ENCODE measurements at places on chromosomes 4 and X. TPM values are rescaled to one million over a fixed set of nuclear protein-coding genes. Genes with fewer than 3 reads are reported as not detected.
A peak's percentile ranks its signal among the peaks of the same experiment; 100 is the strongest.

The TBC1D1 gene
- total RNA-seq, result 90.3 TPM

The CTSO gene
- 2.9 TPM for total RNA-seq

The DHX15 gene
- 172 TPM for total RNA-seq

The FGD1 gene
- total RNA-seq, result 2.0 TPM

The NKX3-2 gene
- under 0.01 TPM for total RNA-seq

DNA sequence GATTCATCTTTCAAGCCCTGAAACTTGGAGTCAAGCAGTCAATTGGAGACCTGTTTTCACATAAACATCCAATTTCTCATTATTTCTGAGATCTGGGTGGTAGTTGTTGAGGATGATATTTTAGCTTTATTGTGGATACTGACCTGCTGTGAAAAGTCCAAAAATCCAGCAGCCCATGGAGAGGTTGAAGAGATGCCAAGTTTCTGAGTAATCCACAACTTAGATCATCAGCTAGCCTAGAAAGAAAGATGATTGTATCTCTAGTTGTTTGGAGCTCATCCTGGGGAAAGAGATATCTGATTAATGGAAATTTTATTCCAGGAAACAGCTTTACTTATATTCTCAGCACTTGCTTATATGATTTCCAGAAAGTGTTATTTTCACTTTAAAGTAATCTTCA is 48.6 kb upstream of the DCX start:
- H3K27ac ChIP-seq, result no peak overlapping the region
- H3K4me3 ChIP-seq, result no peak overlapping the region
- DNase-seq, result no peak
- peaks cover 2% of the 10 kb centered on the region for H3K27me3 ChIP-seq

GRCh38 chrX:25721564-25721963 is 416.6 kb upstream of the MAGEB18 start:
- no peaks in the 10 kb centered on the region for H3K4me1 ChIP-seq
- no peaks in the 10 kb centered on the region for H3K36me3 ChIP-seq
- no peaks in the 10 kb centered on the region for H3K27me3 ChIP-seq
- no peak for DNase-seq
- H3K4me3 ChIP-seq, result no peak overlapping the region

DNA sequence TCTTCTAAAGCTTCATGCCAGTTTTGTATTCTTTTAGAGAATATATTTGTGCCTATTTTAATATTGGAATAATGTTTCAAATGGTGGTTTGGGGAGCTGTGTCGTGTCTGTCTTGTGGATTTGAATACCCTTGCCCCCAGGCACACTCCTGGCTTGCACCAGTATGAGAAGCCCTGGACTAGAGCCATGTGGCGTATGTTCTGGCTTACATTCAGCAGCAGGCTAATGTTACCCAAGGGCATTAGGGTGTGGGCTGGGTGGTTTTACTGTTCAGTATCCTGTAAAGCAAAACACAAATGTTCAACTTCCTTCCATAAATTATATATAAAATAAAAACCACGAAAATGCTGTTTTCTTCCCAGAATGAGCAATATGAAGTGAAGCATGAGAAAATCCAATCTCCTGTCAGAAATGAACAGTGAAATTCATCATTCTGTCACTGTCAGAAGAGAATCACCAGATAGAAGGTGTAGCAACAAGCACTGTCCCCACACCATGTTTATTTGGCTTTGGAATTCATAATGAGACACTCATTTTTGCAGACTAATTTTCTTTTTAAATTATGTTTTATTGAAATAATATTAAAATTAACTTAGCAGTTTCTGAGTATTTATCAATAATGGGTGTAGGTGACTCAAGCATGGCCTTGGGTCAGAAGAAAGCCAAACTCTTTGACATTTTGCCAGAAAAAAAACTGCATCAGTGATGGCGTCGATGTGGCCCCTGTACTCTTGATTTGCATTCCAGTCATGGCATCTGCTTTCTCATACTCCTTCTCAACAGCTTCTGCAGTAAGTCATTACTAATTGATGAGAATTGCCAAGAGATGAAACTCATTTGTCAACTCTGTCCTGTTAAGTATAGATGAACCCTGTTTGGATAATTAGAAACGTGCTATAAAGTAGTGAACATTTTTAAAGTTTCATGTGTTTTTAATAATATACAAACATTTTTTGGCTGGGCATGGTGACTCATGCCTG is 43.8 kb downstream of the WWC2 start:
- H3K36me3 ChIP-seq, result no peaks in the 10 kb centered on the region
- H3K27me3 ChIP-seq, result no peaks in the 10 kb centered on the region
- no peak overlapping the region for H3K27ac ChIP-seq
- peaks cover 17% of the 10 kb centered on the region for H3K4me1 ChIP-seq

GRCh38 chr4:168900080-168900479 is 110.0 kb downstream of the CBR4 start:
- no peak for DNase-seq
- no peaks in the 10 kb centered on the region for H3K4me1 ChIP-seq
- no peak overlapping the region for H3K4me3 ChIP-seq
- H3K36me3 ChIP-seq, result peaks cover 55% of the 10 kb centered on the region
- H3K27ac ChIP-seq, result peak overlapping the region; percentile 69
- no peaks in the 10 kb centered on the region for H3K27me3 ChIP-seq

DNA sequence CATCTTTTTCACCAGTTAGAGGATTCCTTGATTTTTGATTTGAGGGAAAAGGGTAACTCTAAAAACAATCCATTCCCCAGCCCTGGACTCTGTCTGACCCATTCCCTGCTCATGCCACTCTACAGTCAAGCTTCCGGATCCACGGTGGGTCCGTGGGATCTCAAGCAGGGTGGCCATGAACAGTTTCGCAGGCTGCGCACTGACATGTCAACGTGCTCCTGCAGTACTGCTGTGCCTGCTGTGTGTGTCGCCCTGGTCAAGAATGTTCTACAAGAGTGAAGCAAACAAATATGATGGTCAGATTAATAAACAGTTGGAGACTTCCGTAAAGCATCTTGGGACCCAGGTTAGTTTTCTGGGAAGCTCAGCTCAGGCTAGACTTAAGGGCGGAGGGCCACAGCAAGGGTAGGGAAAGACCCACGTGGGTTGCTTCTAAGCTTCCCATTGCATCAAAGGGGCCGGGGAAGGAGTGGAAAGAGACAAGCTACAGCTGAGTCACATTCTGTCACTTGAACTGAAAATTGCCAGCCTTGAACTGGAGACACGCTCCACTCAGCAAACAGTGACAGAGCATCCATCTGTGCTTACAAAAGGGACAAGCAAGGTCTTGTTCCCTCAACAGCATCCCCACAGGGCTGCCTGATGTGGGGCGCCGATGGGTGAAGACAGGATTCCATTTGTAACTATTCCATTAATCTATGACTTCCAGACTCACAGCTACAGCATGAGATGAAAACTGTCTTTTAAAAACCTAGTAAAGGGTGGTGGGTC is 81.8 kb downstream of the MTMR1 start:
- no peaks in the 10 kb centered on the region for H3K27me3 ChIP-seq
- no peaks in the 10 kb centered on the region for H3K4me1 ChIP-seq
- no peak overlapping the region for H3K27ac ChIP-seq
- H3K4me3 ChIP-seq, result no peak overlapping the region
- no peak for DNase-seq

GRCh38 chr4:162644346-162644745 is 480.5 kb upstream of the FSTL5 start:
- no peak overlapping the region for H3K27ac ChIP-seq
- no peaks in the 10 kb centered on the region for H3K4me1 ChIP-seq
- H3K4me3 ChIP-seq, result no peak overlapping the region
- no peaks in the 10 kb centered on the region for H3K36me3 ChIP-seq
- H3K27me3 ChIP-seq, result no peaks in the 10 kb centered on the region
